ENCODE measurements at places on chromosomes 13 and 19.

DNA sequence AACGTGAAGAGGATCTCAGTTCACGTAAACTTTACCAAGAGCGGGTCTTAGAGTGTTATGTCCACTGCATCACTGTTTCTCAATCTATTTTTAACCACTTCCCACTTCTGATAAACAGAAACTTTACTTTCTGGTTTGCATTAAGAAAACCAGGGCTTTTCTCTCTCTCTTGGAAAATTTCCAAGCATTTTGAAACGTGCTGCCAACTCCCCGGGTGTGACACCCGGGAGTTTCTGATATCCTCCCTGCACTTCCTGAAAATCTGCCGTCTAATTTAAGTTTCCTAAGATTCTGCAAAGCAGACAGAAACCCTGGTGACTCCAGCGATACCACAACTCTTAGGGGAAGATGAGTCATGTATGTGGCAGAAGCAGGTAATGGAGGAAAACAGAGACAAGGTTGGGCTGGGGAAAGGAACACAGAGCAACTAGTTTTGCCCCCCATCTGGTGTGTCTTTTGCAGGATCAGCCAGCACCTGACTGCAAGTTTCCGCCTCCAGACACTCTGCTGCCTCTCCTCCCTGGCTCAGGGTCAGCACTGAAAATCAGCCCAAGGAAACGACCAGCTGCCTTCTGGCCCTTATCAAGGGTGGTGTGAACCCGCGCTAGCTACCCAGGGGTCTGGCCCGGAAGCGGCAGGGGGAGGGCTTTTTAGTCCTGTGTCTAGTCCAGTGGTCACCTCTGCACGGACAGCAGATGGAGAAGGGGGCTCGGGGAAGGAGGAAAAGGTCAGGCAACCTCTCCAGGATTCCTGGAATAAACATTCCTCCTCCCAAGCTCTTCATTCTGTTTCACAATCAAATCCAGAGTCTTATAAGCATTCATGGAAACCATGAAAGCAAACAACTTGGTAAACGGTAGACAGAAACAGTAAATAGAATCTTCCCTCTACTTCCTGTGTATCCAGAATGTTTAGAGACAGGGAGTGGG, 11.3 kb upstream of the FFAR2 start:
- DNase-seq = no peak

GRCh38 chr19:46023311-46023779, 492 bp upstream of the PGLYRP1 start:
- DNase-seq = no peak

DNA sequence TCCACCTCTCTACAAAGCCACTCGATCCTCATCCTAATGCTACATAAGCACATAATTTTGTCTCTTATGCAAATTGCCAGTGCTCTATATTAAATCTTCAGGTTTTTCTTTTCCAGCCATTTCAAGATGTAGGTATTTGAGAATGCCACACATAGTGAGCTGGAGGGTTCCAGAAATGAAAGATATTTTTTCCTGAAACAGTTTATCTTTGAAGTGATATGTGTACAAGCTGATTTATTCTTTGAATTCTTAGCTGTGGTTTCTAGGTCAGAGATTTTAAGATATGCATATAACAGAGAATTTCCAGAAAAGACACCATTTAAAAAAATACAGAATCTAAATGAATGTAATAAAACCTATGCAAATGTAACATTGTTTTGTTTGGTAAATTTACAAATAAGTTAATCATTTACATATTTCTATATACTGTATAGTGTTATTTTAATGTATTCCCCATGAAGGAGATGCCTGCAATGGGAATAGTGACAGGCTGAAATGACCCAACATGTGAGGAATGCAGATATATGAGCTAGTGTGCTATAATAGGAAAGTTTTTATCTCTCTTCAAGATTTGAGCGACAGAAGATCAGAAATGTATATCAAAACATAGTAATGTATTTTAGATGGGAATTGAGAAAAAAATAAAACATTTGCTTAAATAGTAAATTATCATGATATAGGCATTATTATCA, 570.2 kb downstream of the SLITRK1 start:
- no peak for DNase-seq

DNA sequence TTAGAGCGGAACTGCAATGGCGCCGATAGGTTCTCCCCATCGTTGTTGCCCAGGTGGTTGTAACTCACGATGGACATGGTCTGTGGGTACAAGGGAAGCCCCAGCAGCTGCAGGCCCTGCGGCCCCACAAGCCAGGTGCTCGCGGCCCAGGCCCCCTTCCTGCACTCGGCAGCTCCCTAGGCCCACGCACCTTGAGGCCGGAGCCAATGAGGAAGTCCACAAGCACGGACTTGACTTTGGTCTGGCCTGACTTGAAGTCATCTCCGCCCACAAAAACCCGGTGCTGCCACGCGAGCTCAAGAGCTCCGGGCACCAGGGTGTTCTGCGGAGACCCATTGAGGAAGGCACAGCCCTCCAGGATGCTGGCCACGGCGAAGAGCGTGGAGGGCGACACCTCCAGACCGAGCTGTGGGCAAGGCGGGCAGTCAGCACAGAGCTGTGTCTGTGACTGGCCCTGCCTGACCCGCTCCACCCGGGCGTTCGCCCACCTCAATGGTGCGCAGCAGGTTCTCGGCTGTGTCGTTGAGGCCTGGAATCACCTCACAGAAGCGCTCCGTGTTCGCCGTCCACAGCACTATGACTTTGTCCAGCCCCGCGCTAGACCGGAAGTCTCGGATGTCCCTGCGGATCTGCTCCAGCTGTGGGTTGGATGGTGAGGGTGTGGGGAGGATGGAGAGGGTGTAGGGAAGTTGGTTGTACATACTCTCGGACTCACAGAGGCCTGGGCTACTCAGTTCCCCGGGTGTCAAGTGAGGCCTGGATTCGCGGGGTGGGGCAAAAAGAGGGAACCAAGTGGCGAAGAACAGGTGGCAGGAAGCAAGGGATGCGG, 1.9 kb downstream of the ISYNA1 start:
- no peak for DNase-seq

DNA sequence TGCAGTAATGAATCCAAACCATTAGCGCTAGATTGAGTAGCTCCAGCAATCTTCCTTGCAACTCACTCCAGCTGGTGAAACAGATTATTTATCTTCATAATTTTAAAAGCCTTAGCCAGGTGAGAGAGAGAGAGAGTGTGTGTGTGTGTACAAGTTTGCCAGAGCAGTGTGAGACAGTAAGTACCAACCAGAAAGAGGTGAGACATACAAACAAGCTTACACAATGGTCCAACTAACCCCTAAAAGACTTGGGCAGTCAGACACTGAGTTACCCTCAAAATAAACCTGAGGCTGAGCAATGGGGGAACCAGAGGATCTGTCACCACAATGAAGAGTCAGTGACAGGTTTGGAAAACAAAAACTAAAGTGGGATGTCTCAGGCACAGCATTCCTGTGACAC, 8.1 kb upstream of the THSD1 start:
- DNase-seq = no peak

GRCh38 chr19:6685962-6686627, 16.1 kb upstream of the TNFSF14 start:
- no peak for DNase-seq

GRCh38 chr19:49672131-49672919, 4.7 kb upstream of the PRMT1 start:
- DNase-seq = no peak

DNA sequence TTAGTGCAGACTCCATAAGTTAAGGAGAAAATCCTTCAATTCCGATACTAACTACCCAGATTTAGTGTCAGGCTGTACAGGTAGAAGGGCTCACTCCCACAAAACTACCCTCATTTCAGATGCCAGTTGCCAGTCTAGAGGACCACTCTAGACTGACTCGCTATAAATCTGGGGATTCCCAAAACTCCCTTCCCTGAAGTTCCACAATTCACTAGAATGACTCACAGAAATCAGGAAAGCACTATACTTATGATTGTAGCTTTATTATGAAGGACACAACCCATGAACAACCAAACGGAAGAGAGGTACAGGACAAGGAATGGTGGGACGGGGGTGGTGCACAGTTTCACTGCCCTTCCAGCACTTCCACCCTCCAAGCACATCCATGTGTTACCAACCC, 321.2 kb downstream of the DIAPH3 start:
- no peak for DNase-seq

Measured in BJ (cell line).